Activated T-cell treated with anti-CD3 and anti-CD28 coated beads, Interleukin-2, amount 50 U/mL, for 4 hours (primary cell): ENCODE measurements at places on chromosomes 6 and 20. TPM values are rescaled to one million over a fixed set of nuclear protein-coding genes. Genes with fewer than 3 reads are reported as not detected.

The FAM209B gene
- 1.5 TPM for total RNA-seq

The ZNF337 gene
- 7.6 TPM for total RNA-seq

DNA sequence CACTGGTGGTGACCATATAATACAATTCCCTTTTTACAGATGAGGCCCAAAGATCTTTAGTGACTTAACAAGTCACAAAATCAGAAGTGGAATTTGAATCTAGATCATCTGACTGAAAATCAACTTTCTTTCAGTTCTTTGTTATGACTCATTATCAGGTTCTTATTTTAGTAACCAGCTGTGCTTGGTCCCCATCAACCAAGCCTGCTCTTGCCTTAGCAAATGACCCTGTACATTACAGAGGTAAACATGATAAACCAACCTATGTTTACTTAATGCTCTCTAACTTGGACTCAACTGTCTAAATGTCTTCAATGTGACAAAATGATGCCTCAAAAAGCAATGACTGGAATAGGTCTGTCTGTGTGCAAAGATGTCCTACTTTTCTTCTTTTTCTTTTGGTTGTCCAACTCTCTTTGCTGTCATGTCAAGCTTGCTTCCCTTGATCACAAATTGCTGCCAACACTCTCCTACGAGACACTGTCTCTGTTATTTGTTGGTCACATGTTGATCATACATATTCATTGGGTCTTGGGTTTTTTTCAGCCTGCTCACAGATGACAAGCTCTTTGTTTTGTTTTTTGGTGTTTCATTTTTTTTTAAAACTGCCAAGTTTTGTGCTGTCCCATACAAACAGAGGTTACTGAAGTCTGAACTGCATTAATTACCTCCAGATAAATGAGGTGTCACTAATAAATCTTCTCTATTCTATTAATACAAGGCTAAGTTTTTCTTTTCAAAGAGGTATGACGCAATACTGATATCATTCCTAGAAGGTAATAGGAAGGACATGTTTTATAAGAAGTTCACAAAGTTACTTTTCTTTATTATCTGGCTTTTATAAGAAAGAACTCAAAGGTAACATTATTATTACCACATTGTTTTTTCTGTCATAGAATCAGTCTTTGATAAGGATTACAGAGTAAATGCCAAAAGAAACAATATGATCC is 62.2 kb upstream of the PLN start:
- no peak for DNase-seq

DNA sequence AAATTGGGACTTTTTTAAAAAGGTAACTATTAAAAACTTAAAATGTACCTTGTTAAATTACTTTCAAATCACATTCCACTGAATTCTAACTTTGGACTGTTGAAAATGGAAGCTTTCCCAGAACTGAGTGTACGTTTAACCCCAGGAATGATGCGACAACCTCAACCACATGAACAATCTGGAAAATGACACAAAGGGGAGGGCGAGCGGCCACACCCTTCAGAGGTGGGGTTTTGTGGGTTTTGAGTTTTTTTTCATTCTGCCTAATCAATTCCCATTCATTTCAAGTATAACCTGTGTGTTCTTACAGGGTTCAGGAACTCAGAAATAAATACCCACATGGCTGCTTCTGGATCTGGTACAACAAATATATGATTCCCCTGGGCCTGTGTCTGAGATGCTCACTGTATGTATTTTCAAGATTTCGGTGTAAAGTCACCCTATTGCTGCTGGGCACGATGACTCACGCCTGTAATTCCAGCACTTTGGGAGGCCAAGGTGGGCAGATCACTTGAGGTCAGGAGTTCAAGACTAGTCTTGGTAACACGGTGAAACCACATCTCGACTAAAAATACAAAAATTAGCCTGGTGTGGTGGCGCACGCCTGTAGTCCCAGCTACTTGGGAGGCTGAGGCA is 21.6 kb downstream of the CNKSR3 start:
- DNase-seq, result no peak

DNA sequence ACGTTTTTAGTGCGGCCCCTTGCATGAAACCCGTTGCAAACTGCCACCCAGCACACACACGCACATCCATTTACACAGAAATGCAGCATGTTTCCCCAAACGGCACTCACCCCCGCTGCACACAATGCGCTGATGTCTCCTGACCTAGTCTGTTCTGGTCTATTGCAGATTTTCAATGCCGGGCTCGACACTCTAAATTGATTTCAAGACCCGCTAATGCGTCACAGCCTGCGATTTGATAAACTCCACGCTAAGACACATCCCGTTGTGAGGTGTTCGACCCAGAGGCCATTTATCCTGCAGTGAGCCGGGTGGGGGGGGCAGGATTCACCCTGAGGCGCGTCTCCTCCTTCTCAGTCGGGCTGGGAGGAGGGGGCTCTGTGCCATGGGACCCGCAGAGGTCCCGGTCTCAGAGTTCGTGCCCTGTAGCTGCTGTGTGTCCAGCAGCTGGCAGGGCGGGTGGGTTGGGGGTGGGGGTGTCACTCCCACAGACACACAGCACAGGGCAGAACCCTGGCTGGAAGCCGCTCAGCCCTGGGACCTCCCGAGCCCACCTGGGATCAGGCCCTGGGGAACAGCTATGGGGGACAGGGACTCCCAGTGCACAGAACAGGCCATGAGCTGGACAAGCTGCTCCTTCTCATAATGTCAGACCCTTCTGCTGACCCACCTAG is 367.9 kb downstream of the PREX1 start:
- no peak for DNase-seq

GRCh38 chr6:108862479-108863191 is 14.4 kb downstream of the ARMC2 start:
- no peak for DNase-seq

The APOM gene
- total RNA-seq, result 2.1 TPM

DNA sequence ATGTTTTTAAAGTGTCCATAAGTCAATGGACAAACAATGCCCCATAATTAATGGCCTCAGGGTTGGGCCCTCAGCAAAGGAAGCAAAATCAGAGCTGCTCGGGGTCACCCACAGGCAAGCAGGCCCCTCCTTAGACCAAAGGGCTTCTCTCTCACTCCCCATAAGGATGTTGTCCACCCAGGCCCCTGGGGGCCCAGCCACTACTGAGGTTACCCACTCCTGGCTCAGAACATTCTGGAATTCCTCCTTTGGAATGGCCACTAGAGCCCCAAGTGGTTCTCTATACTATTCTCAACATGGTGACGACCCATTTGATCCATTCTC is 50.9 kb downstream of the BANF2 start:
- no peak for DNase-seq

DNA sequence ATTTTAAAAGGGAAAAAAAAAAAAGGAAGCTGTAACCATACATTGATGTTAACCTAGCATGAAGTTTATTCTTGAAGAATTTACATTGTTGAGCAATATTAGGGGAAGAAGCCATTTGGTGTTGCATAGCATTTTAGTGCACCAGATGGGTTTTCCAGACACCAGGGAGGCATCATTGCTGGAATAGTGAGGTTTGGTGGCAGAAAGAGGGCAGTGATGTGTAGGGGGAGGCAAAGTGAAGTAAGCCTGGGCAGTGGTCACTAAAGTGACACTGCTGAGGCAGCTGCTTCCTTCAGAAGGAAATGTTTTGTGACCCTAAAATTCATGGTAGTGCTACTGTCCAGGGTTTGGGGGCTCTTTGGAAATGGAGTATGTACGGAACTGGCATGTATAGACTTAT is 2.6 kb downstream of the TOMM6 start:
- no peak for DNase-seq

The TFAP2D gene
- total RNA-seq, result not detected

The IL22RA2 gene
- not detected for total RNA-seq

- DNase-seq, result peak; percentile 68
These were observed 391 bp downstream of the MAPRE1 start for GRCh38 chr20:32819992-32820697.

DNA sequence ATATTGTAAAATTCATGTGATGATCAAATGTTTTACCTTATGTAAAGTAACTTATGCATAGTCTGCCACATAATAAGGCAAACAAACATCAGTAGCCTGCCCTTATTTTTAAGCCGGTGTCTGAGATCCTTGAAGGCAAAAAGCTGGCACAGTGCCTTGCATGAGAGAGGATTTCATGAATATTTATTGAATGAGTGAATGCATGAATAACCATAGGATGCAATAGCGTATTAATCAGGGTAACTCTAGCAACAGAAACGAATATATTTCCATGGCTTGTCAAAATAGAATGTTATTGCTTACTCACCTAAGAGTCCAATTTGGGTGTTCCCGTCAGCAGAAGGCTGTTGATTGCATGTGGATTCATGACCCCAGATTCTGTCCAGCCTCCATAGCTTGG is 34.9 kb downstream of the BTBD3 start:
- DNase-seq, result no peak

The MUCL3 gene
- total RNA-seq, result 0.03 TPM

- no peak for DNase-seq
These were observed 33.3 kb downstream of the PPP1R14C start for GRCh38 chr6:150176152-150176551.

The CST7 gene
- total RNA-seq, result 46.9 TPM

DNA sequence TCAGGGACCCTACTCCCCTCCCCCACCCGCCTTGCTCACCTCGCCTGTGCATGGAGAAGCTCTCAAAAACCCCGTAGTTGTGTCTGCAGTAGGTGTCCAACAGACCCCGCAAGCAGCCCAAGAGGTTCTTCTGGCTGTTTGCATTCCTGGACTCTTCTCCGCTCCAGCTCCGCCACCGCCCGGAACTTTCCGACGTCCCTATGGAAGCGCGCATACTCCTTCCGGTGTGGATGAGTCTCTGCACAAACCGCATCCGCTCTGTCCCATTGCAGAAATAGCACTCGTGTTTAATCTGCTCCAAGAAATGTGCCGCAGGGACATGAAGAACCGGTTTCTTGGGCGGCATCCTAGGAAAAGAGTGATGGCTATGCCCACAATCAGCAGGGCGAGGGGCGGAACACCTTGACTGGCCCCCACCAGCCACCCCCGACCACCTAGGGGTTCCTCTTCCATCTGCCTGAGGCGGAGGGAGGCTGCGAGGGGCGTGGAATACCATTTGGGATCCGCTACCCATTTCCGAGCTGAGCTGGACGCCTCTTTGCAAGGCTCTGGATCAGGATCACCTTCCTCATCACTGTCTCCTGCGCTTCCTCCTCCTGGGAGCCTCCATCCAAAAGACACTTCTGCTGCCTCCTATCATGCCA is 20.2 kb downstream of the HLA-DRA start:
- DNase-seq, result no peak

DNA sequence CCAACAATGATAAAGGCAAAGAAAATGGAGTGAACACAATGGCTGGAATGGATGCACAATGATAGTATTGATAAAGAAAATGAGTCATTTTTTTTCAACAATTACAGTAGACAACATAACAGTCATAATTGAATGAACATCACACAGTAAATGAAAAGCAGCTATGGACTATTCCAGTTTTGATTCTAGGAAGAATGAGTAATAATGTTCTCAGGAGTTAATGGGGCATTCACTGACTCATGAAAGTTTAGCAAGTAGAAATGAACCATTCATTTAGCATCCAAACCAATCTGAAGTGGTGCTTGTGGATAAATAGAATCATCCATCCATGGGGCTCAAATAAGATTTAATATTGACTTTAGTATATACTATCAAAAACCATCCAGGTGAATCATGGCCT is 1029.5 kb upstream of the GJE1 start:
- no peak for DNase-seq

DNA sequence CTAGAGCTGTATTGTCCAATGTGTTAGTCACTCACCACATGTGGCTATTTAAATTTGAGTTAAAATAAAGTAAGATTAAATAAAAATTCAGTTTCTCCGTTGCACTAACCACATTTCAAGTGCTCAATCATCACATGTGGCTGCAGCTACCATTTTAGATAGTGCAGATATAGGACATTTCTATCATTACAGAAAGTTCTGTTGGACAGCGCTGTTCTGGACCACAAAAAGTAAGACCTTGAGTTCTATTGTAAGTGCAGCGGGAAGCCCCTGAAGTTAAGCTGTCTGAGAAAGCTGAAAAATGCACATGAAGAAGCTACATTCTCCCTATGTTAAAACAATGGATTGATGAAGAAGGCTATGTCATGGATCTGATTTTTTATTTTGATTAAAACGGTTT is 1.1 kb downstream of the ORC3 start:
- no peak for DNase-seq

The SLC18B1 gene
- 4.5 TPM for total RNA-seq

- DNase-seq, result no peak
These were observed 33.0 kb downstream of the METTL24 start for GRCh38 chr6:110325197-110325596.

DNA sequence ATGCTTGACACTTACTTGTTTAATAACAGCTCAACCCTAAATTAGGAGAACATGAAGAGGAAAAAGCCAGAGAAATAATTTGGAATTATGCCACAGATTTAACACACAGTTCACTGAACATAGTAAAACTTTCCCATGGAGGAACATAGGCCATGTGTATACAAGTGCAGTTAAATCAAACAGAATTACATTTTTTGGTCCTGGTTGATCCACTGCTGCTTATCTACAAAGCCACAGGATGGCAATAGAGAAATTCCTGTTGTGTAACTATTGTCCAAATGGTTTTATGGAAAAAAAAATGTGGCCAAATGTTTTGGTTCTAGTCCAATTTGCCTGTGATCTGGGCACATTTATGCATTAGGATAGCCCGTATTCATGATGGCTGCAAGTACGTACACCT is 136.8 kb downstream of the ALDH8A1 start:
- DNase-seq, result no peak

The STX11 gene
- 31.8 TPM for total RNA-seq

GRCh38 chr20:55586610-55587009 is 418.7 kb downstream of the CBLN4 start:
- DNase-seq, result no peak

GRCh38 chr20:5719861-5720403 is 30.3 kb upstream of the SHLD1 start:
- DNase-seq, result no peak

- DNase-seq, result no peak
These were observed 98.6 kb downstream of the DACT2 start for GRCh38 chr6:168221000-168221399.

DNA sequence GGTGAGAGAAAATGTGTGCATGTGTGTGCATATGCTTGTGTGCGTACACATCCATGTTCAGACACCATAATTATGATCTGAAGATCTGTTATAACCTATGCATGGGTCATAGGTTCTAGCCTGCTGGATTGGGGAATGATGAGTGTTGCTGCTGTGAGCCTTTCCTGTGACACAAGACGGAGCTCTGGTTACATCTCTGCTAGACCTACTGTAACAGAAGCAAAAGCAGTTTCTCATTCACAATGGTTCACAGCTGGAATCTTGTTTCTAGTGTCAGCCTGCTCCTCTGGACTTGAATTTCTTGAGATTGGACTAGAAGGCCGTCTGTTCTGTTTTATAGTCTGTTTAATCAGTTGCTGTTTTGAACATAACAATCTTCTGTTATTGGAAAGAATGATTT is 40.1 kb downstream of the DEFB114 start:
- DNase-seq, result no peak
